Metanephros (tissue), 2 donors: ENCODE measurements at places on chromosomes 7 and 10. TPM values are rescaled to one million over a fixed set of nuclear protein-coding genes. Genes with fewer than 3 reads are reported as not detected.

The ITPRID1 gene
- total RNA-seq: not detected

The DNAH11 gene
- 3.0 TPM for total RNA-seq

The EBLN1 gene
- total RNA-seq: not detected

The PDZD7 gene
- 1.6 TPM for total RNA-seq

The SAP25 gene
- 2.7 TPM for total RNA-seq

The NUTM2E gene
- 0.76 TPM for total RNA-seq

The KCNIP2 gene
- 5.1 TPM for total RNA-seq

The FAM180A gene
- total RNA-seq: not detected

The ENTPD1 gene
- total RNA-seq: 28.9 TPM

The ECHS1 gene
- 65.7 TPM for total RNA-seq

The CPVL gene
- total RNA-seq: 45.8 TPM

The GDF10 gene
- 1.6 TPM for total RNA-seq

The UPK3B gene
- total RNA-seq: 1.6 TPM
